ENCODE measurements at places on chromosomes 13 and 19. TPM values are rescaled to one million over a fixed set of nuclear protein-coding genes. Genes with fewer than 3 reads are reported as not detected.
A peak's percentile ranks its signal among the peaks of the same experiment; 100 is the strongest.

DNA sequence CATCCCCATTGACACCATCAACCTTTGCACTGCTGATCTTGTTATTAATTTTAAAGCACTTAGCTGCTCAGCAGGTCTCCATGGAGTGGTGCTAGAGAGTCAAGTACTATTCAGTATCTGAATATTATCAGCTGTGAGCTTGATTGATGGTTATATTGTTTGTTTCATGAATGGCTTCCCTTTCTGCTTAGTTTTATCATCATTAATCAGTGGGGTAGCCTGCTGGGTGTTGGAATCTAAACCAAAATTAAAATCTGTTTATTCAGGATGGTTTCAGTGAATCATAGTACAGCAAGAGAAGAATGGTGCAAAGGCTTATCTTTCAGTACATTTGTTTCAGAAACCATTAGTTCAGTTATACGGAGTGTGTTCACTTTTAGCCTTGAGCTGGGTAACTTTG is 42.5 kb upstream of the SCEL start:
- no peak for DNase-seq

DNA sequence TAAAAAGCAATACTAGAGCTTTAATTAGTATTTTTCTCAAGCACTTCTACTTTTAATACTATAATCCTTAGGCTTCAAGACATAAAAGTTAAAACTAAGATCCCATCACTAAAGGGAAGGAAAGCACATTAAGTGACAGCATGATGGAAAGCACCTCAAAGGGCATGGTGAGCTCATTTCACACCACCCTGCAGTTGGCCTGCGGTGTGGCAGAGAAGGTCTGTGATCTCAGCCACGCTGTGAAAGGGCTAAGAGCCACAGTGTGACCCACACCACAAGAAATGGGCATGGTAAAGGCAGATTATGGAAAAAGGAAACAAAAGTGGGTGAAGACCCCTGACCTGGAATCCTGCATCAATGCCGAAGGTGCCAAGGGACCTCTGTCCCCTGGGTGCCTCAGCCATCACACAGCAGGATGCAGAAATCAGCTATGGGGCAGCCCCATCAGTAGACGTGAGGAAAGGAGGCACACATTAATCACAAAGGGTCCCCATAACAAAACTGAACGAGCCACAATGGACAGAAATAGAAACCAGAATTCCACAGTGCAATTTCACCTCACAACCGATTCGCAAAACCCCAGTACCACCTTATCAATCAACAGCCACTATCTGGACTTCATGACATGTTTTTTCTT is 33.6 kb downstream of the TUBGCP3 start:
- no peak for DNase-seq

GRCh38 chr19:32674153-32674930 is 638 bp downstream of the ANKRD27 start:
- DNase-seq, result no peak

DNA sequence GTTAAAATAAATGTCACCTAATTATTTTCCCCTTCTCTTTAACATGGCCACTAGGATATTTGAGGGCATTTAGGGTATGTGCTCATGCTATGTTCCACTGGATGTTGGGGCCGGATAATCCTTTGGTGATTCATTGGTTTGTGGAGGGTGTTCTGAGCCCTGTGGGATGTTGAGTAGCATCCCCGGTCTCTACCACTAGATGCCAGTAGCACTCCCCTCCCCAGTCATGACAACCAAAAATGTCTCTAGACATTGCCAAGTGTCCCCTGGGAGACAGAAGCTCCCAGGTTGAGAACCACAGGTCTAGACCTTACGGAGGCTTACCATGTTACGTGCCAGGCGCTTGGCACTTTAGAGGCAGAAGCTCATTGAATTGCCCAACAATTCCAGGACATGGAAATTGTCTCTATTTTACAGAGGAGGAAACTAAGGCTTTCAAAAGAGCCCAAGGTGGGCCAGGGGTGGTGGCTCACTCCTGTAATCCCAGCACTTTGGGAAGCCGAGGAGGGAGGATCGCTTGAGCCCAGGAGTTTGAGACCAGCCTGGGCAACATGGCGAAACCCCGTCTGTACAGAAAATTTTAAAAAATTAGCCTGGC is 14.1 kb downstream of the SHANK1 start:
- DNase-seq, result no peak

- DNase-seq, result no peak
Observed at GRCh38 chr13:39976481-39976880, 321.0 kb downstream of the COG6 start.

- no peak for DNase-seq
Observed at GRCh38 chr13:96499656-96500055, 409.7 kb downstream of the HS6ST3 start.

GRCh38 chr13:40026174-40026585 is 370.7 kb downstream of the COG6 start:
- DNase-seq, result peak; percentile 11

DNA sequence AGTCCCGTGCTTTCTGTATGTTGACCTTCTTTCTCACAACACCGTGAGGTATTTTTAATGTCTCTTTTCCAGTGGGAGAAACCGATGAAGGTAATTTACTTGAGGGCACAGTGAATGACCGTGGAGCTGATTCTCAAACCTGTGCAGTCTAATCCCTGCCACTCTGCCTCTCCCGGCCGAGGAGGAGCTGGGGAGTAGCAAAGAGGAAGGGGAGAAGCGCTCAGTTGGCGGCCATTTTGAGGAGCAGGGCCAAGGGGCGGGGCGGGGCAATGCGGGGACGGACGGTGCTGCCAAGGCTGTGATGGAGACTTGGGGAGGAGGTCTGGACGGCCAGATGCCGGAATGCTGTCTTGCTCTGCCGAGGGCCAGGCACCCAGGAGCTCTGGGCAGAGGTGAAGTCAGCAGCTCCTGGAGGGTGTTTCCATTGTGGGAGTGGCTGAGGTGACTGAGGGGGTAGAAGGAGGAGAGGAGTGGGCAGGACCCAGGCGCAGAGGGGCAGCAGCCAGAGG is 12.4 kb upstream of the RANBP3 start:
- DNase-seq, result no peak

DNA sequence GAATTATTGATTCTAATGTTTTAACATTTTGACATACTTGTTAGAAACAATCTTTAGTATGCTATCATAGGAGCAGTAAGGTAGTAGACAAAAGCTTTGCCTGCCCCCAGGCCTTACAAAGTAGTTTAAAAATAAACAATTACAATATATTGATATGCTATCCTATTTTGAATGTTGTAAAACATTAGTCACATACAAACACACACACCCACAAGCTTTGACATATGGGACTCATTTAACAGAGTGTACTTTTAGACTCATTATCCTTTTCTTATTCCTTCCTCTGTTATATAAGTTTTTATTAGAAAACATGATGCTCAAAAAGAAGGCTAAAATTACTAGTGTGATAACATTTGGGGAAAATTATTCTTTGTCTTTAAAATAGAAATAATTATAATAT is 33.5 kb downstream of the UCHL3 start:
- DNase-seq, result no peak

DNA sequence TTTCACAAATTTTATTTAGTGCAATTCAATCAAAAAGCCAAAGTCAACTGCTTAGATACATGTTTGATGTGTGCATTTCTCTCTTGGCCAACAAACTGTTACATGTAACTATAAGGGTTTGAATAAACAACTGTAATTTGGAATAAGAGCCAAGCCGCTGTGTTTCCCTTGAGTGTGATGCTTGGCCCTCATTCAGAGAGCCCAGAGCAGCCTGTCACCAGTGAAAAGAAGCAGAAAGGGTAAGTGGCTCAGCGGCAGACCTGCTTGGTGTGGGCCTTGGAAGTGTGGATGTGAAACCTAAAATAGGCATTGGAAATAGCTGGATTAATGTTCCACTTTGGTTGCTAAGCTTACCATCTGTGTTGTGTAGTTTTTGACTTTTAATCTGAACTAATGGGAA is 924.6 kb downstream of the OLFM4 start:
- DNase-seq, result no peak

GRCh38 chr19:21109116-21109515 is 27.1 kb downstream of the ZNF714 start:
- DNase-seq, result no peak

- no peak for DNase-seq
Observed at GRCh38 chr13:46385946-46386345, 1.1 kb downstream of the RUBCNL start.

- no peak for DNase-seq
Observed at GRCh38 chr19:47663911-47664771, 49.1 kb upstream of the EHD2 start.

- DNase-seq, result no peak
Observed at GRCh38 chr19:18749362-18750231, 41.5 kb downstream of the COMP start.

DNA sequence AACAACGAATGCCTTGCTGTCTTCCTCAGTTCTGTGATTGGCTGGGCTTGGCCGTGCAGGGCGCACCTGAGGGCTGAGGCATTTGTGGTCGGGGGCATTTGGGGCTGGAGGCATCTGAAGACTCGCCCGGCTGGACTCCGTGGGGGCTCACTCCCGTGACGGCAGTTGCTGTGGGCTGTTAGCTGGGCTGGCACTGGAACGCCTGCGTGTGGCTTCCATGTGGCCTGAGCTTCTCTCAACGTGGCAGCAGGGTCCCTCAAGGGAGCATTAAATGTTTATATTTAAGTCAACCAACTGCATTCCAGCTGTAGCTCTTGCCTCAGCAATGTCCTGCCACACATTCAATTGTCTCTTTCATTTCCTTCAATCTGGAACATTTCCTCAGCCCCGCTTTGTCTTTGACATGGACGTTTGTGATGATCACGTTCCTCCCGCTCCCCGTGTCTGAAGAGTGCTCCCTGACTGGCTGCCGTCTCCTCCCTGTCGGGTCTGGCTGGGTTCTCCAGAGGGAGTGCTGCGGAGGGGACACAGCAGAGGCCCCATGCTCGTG is 21.0 kb downstream of the CCDC8 start:
- DNase-seq, result no peak

GRCh38 chr13:112161521-112162301 is 94.8 kb downstream of the SOX1 start:
- DNase-seq, result no peak

- no peak for DNase-seq
Observed at GRCh38 chr13:47457626-47458025, 543.4 kb downstream of the SUCLA2 start.

CRLF1 gene
- polyA plus RNA-seq, result not detected

ZNF492 gene
- 0.38 TPM for polyA plus RNA-seq

STOML3 gene
- not detected for polyA plus RNA-seq

WTIP gene
- not detected for polyA plus RNA-seq
